ENCODE measurements at places on chromosomes 7 and 10. TPM values are rescaled to one million over a fixed set of nuclear protein-coding genes. Genes with fewer than 3 reads are reported as not detected.

The ERVW-1 gene
- not detected for total RNA-seq

The SSMEM1 gene
- not detected for total RNA-seq

The JAZF1 gene
- total RNA-seq, result 5.7 TPM

The CALHM3 gene
- total RNA-seq, result 0.10 TPM

The TAF5 gene
- 12.0 TPM for total RNA-seq

The GPR15LG gene
- total RNA-seq, result not detected

The CALML5 gene
- not detected for total RNA-seq

The MAP3K8 gene
- 36.4 TPM for total RNA-seq

The KNDC1 gene
- 0.25 TPM for total RNA-seq

The NKX6-2 gene
- total RNA-seq, result not detected

The HBP1 gene
- total RNA-seq, result 11.2 TPM

The SH3PXD2A gene
- total RNA-seq, result 8.6 TPM

The GPR146 gene
- total RNA-seq, result 2.1 TPM

The EIF5AL1 gene
- 3.2 TPM for total RNA-seq

The ATG9B gene
- 6.3 TPM for total RNA-seq

The RBP4 gene
- not detected for total RNA-seq

The PRKG1 gene
- total RNA-seq, result not detected

The AKR1C2 gene
- not detected for total RNA-seq

The FGFR2 gene
- total RNA-seq, result not detected

The NXPH1 gene
- total RNA-seq, result not detected

The ZNF804B gene
- total RNA-seq, result not detected

The CAV2 gene
- 0.27 TPM for total RNA-seq

The TMEM176B gene
- total RNA-seq, result not detected

Data from activated CD8-positive, alpha-beta memory T cell treated with anti-CD3 and anti-CD28 coated beads for 36 hours (primary cell).